ENCODE measurements at places on chromosomes 12 and 14.
A peak's percentile ranks its signal among the peaks of the same experiment; 100 is the strongest.

DNA sequence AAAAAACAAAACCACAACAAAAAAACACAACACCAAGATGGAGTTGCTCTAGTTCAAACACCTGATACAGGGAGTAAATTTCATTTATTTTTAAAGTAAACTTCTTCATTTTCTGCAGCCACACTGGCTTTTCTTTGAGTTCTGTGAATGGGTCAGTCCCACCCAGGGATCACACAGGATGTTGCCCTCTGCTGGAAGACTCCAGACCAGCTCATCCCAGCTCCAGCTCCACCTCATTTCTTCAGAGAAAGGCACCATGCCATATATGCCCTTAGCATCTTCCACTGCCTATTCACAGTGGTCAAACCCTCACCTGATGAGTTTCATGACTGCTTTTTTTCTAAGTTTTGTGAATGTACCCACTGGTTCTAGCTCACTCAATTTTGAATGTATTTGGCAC lies 8.0 kb downstream of the GLIPR1 start:
- DNase-seq = no peak

- no peak for DNase-seq
Measured at GRCh38 chr12:65419284-65420072, 141.0 kb downstream of the MSRB3 start.

DNA sequence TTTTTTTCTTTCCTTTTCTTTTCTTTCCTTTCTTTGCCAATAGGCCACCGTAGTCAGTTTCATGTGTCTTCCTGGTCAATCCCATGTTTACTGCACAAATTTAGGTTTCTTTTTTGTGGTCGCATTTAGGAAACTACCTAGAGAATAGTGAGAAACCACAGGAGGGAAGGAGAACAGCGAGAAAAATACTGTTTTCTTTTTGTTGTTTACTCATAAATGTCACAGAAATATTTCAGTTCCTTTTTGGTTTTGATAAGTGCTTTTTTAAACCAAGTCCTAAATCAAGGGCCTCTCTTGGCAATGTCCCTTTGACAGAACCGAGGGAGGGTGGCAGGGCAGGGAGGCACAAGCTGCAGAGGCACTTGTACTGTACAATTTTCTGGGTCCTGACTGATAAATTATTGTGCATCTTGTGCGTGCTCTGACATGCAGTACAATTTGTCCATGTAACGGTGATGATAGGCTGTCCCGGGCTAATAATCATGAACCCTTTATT lies 326.1 kb downstream of the CACNA1C start:
- DNase-seq = no peak

DNA sequence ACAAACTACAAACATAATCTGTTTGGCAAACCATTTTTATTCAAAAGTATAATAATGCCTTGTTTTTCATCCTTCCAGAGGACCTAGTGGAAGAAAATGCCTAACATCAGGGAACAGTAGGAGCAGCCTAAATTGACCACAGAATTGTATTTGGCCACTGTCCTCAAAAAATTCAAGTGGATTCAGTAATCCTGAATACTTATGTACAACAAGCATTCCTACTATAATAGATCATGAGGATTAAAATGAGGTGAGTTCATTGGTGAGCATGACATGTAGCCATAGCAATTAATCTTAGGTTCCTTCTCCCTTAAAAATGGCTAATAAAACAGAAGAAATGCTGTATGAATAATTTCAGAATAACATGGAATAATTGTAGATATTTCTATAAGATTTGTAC lies 209.3 kb downstream of the DAD1 start:
- DNase-seq = no peak

DNA sequence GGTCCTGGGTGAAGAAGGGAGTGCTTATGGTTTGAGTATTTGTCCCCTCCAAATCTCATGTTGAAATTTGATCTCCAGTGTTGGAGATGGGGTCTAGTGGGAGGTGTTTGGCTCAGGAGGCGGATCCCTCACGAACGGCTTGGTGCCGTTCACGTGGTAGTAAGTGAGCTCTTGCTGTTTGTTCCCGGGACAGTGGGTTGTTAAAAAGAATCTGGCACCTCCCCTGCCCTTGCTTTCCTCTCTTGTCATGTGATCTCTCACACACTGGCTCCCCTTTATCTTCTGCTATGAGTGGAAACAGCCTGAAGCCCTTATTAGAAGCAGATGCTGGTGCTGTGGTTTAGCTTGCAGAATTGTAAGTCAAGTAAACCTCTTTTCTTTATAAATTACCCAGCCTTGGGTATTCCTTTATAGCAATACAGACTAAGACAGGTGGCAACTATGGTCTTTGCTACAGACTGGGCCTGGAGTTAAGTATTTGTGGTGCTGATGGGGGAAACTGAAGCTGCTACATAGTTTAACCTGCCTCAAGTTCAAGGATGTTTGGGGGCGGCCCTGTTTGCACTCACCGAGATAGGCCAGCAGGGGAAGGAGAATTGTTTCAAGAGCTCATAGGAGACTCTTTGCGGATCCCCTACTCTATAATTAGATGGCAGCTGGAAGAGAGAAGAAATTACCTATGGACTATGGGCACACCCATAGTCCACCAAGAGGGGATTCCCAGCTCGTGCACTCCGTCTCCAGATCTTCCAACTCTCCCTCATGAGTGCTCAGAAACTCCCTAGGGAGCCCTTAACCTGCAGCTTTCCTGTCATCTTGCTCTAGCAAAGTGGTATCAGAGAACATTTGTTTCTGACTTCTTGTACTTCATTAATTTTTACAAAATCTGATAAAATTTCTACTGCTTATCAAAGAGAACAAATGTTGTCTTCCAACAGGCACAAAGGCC lies 164.6 kb downstream of the SLC15A5 start:
- DNase-seq = no peak

DNA sequence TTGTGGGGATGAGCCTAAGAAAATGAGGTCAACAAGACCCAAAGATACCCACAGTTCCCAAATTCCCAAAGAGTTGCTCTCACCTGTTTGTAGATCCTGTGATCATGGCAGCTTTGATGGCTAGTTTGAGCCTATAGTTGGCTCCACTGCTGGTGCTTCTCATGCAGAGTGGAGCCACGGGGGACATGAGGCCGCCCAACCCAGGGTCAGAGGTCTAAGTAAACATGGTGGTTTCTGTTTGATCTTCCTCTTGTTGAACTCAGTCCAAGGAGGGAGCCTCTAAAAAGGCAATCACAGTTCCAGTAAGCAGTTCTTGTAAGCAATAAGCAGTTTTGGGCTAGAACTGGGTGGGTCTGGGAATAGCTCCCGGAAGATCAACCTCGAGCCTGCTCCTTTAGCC lies 125.6 kb upstream of the DHRS4 start:
- DNase-seq = no peak

- no peak for DNase-seq
Measured at GRCh38 chr12:11968516-11968915, 102.2 kb upstream of the BCL2L14 start.

DNA sequence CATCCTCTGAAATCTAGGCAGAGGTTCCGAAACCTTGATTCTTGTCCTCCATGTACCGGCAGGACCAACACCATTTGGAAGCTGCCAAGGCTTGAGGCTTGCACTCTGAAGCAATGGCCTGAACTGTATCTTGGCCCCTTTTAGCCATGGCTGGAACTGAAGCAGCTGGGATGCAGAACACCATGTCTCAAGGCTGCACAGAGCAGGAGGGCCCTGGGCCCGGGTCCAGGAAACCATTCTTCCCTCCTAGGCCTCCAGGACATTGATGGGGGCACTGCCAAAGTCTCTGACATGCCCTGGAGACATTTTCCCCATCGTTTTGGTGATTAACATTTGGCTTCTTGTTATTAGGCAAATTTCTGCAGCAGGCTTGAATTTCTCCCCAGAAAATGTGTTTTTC lies 198.7 kb downstream of the EFCAB11 start:
- no peak for DNase-seq

DNA sequence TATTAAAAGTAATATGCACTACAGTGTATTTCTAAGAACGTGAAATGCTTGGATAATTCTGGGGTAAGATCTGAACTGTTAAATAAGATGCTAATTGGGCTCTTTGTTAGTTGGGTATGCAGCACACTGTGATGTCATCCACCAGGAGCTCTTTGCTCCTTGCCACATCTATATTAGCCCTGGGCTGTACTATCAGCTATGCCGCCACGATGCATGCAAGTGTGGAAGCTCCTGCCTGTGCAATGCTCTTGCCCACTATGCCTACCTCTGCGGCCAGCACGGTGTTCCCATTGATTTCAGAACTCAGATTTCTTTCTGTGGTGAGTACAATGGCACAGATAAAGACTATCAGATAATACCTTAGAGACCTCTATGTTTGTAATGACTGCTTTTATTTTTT lies 165.6 kb downstream of the OTOGL start:
- no peak for DNase-seq

GRCh38 chr12:62618319-62618718 lies 151.7 kb downstream of the MON2 start:
- DNase-seq = no peak

- DNase-seq = no peak
Measured at GRCh38 chr12:108371801-108372344, 32.8 kb upstream of the CMKLR1 start.

DNA sequence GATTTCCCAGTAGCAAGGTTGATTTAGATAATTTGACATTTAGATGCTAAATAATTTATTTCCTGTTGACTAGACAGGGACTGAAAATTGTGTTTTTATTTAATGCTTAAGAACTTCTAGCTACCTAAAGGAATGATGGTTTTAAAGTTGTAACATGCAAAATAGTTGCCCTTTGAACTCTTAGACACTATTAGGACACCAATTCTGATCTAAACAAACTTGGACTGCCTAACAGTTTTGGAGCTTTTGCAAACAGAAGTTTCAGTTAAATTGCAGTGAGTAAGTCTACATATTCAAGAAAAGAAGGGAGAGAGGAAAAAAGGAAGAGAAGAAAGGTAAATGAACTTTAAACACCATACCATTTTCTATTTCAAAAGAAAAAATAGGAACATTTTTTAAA lies 189.3 kb upstream of the GARIN2 start:
- DNase-seq = no peak

- peak; percentile 90 for DNase-seq
Measured at GRCh38 chr12:54005853-54006558, 2.8 kb upstream of the HOXC8 start.

DNA sequence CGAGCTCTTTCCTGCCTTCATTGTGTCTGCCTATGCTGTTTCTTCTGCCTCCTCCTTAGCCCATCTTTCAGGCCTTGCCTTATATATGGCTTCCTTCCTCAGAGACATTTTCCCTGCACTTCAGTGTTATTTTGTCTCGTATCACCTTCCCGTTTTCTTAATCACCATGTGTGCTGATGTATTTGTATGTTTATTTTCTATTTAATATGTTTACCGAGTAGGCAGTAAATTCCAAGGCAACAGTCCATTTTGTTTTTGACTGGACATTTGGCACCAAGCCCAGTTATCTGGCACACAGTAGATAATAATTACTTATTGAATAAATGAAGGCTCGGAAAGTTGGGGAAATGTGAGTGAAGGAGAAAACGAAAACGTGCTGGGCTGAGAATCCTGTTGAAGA lies 4.6 kb upstream of the POU6F1 start:
- DNase-seq = no peak

- DNase-seq = no peak
Measured at GRCh38 chr14:93092606-93093556, 22.8 kb downstream of the ITPK1 start.

DNA sequence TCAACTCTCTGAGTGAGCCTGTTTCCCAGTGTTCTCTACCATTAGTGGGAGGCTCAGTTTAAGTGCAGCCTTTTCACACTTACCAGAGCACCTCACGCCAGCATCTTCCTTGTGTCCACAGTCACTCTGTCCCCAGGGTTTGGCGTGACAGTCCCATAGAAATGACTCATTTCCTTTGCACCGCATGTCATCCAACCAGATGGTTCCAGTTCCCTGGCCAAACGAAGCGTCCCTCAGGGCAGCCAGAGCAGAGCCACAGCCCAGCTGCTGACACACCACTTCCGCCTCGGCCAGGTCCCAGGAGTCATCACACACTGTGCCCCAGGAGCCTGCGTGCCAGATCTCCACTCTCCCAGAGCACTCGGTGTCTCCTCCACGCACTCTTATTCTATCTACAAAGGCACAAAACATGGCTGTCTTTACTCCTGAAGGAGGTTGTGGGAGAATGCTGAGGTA lies 65.4 kb downstream of the ACSM4 start:
- no peak for DNase-seq

- DNase-seq = no peak
Measured at GRCh38 chr12:92442782-92443181, 260.0 kb upstream of the PLEKHG7 start.

DNA sequence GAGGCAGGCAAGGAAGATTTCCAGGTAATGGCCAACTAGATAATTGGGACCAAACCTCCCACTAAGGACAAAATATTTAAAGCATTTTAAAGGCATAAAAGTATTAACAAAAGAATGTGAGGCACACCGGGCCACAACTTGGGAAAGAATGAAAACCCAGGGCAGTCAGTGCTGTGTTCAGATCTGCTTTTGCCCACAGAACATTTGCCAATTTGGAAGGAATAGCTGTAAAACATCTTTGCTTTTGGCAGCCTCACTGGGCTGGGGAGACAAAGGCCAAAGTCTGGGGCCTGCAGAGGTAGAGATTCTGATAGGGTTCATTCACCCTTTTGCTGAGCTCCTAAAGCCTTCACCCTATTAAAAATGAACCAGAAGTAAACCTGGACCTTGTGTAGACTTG lies 82.3 kb downstream of the SYNE3 start:
- DNase-seq = no peak

DNA sequence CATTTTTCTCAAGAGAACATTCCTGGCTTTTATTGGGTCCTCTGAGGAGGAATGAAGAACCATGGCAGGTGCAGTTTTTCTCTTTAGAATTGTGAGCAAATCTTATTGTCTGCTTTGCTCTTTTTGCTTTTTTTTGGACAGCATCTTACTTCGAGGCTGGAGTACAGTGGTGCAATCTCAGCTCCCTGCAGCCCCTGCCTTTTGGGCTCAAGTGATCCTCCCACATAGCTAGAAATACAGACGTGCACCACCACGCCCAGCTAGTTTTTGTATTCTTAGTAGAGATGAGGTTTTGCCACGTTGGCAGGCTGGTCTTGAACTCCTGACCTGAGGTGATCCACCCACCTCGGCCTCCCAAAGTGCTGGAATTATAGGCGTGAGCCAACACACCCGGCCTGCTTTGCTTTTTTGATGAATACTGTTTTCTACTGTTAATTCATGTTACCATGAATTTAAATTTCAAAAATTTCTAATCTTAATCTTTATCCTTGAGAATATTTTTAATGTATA lies 71.5 kb downstream of the POLR3B start:
- no peak for DNase-seq

- DNase-seq = no peak
Measured at GRCh38 chr12:127620735-127621355, 646.1 kb upstream of the TMEM132C start.

- DNase-seq = no peak
Measured at GRCh38 chr14:89748004-89748403, 206.5 kb downstream of the EFCAB11 start.

Data from frontal cortex (tissue), 4 donors.